ENCODE measurements at places on chromosomes 12 and 14. TPM values are rescaled to one million over a fixed set of nuclear protein-coding genes. Genes with fewer than 3 reads are reported as not detected.

The DCD gene
- not detected for total RNA-seq

The INHBE gene
- 0.29 TPM for total RNA-seq

The HOXC9 gene
- total RNA-seq = 9.9 TPM

The ABCD2 gene
- not detected for total RNA-seq

The IRAK3 gene
- 1.9 TPM for total RNA-seq

The VWF gene
- 0.06 TPM for total RNA-seq

The KRT82 gene
- not detected for total RNA-seq

The GAS2L3 gene
- total RNA-seq = 20.0 TPM

The DHRS7 gene
- 89.3 TPM for total RNA-seq

The SELPLG gene
- 1.0 TPM for total RNA-seq

The PRIMA1 gene
- total RNA-seq = not detected

The OVCH1 gene
- not detected for total RNA-seq

The GPHB5 gene
- not detected for total RNA-seq

The GPRC5D gene
- not detected for total RNA-seq

The SLC4A8 gene
- 1.1 TPM for total RNA-seq

The FAM177A1 gene
- 50.5 TPM for total RNA-seq

The STYK1 gene
- total RNA-seq = 4.6 TPM

The DNAI7 gene
- not detected for total RNA-seq

The TCL1B gene
- not detected for total RNA-seq

The KRT8 gene
- 1,417 TPM for total RNA-seq

The HNF1A gene
- total RNA-seq = 0.36 TPM

The TC2N gene
- 3.0 TPM for total RNA-seq

The RD3L gene
- total RNA-seq = not detected

The KRT75 gene
- total RNA-seq = not detected

The HOXC12 gene
- not detected for total RNA-seq

The PGF gene
- total RNA-seq = 6.1 TPM

The KRT77 gene
- total RNA-seq = not detected

The SYNDIG1L gene
- not detected for total RNA-seq

The RNASE7 gene
- 0.86 TPM for total RNA-seq

The SERPINA12 gene
- not detected for total RNA-seq

The CAPZA3 gene
- not detected for total RNA-seq

The CEBPE gene
- not detected for total RNA-seq

The ANKRD9 gene
- 49.6 TPM for total RNA-seq

The CARMIL3 gene
- total RNA-seq = 0.07 TPM

The MMP14 gene
- total RNA-seq = 227 TPM

The FRS2 gene
- 14.0 TPM for total RNA-seq

The SCN8A gene
- 0.58 TPM for total RNA-seq

The PDZRN4 gene
- not detected for total RNA-seq

The KIF21A gene
- 20.5 TPM for total RNA-seq

The MLEC gene
- total RNA-seq = 99.5 TPM

The NGDN gene
- 41.4 TPM for total RNA-seq

The GARIN6 gene
- total RNA-seq = not detected

The KRT78 gene
- not detected for total RNA-seq

The TTC9 gene
- 24.8 TPM for total RNA-seq

The ADAM20 gene
- total RNA-seq = not detected

The FAM90A1 gene
- 0.23 TPM for total RNA-seq

The YEATS4 gene
- 50.6 TPM for total RNA-seq
